ENCODE measurements at places on chromosomes 1 and 21.
A peak's percentile ranks its signal among the peaks of the same experiment; 100 is the strongest.

DNA sequence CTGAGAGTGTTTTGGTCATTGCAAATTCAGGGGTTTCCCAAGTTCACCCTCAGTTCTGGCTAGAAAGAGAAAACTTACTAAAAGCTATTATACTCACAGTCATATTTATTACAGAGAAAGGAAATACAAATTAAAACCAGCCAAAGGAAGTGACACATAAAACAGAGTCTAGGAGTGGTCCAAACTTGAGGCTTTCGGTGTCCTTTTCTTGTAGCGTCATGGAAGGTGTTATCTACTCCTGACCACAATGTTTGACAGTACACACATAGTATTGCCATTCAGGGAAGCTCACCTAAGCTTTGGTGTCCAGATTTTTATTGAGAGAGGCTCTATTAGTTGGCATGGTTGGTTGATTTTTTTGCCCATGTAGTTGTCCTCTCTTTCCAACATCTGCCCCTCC is 59.0 kb downstream of the SLC35A3 start:
- DNase-seq, result no peak

GRCh38 chr1:100719490-100719889 is at the start of gene VCAM1:
Gene VCAM1 (plus strand): TSS chr1:100719742. CDS start chr1:100719861, 119 bp downstream.
- no peak for DNase-seq

DNA sequence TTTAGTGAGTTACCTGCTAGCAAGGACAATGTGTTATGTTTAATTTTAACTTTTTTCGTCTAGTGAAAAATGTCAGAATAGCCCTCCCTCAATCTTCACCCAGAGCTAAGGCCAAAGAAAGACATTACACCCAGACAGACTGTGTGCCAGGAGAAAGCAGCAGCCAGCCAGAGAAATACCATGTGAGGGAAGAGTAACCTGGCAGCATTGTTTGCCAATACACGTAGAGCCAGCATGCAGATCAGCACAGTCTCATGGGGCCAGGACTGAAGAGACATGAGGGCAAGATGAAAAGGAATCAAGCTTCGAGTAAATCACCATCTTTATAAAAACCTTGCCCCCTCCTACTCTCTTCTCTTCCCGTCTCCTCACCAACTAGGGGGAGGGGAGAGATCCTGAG is 88.5 kb upstream of the ADAR start:
- DNase-seq, result no peak

DNA sequence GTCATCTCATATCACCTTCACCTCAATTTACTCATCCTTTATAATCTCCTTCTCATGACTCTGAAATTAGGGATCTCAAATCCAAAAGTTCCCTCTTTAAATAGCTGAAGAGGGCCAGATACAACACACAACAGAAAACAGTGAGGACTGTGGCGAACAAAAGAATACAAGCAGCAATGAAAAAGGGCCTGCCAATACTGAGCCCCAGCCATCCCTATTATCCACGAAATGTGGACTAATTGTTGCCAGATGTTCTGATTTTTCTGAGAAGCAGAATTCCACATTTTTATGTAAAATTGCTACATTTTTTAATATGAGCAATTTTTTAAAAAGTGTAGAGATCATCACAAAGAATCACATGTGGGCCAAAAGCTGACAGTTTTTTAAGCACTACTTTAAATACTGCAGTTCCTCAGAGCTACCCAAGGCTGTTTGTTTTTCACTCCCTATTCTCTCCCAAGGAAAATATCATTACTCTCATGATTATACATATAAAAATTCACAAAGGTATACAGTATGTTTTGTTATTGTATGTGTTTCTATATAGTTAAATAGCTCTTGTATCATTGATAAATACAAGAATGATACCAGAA is 90.0 kb downstream of the ASH1L start:
- DNase-seq, result no peak

GRCh38 chr1:47577303-47578025 is 139.6 kb downstream of the FOXD2 start:
- no peak for DNase-seq

DNA sequence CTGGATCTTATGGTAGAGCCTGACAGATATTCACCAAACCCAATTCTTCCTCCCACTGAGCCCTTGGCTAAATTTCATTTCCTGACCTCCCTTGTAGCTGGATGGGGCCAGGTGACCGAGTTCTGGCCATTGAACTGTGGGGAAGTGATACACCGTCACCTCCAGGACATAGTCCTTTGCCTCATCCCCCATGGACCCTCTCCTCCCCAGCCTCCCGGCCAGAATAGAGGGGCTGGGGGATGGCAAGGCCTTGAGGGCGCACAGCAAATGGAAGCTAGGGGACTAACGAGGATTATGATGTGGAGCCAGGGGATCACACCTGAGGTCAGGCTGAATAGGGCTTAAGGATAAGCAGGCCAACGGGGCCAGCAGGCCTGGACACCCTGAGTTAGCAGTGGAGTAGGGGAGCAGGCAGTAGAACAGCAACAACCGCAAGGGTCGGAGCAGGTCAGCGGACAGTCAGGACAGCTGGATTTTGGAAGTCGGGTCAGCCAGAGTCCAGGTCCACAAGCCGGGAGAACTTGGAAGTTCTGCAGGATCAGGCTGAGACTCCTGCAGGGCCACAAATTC is 15.0 kb downstream of the BATF3 start:
- no peak for DNase-seq

DNA sequence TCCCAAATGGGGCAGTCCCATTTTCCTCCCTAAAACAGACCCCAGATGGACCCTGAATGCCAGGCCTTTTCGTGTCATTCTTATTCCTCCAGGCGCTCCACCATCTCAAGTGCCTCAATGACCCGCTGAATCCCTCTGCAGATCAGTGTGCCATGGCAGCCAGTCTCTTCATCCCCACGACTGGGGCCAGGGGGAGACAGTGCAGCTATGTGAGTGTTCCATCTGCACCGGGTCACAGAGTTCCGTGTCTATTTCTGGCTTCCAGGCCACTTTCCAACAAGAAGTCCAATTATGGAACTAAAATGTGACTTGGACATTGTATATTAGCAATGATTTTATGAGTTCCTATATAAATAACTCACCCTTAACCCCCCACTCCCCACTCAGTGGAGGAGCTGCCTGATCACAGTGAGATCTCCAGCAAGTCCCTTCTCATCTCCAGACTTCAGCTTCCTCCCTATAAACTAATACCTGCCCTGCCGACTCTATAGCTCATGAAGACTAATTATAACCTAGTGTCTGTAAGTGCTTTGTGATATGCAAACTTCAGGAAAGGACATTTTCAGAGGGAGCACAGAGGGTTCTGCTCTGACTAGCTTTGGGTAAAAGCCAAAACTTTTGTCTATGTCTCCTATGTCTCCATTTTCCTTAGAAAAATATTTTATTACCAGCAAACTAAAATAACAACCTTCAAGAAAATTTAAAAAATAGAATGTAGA is 56.3 kb upstream of the NFASC start:
- no peak for DNase-seq

DNA sequence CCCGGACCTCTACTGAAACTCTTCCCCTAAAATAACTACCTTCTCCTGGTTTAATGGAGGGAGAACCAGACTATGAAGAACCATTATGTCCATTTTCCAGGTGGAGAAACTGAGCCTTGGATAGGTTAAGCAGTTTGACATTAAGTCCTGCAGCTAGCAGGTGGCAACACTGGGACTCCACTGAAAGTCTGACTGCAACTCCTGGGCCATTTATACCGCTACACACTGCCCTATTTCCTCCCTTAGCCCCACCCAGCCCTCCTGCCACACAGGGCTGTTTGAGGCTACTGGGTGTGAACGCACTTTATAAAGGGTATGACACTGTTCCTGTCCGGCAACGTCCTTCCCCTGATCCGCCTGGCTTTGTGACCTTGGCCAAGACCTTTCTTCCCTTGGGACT is 511 bp upstream of the INPP5B start:
- DNase-seq, result peak; percentile 49

- DNase-seq, result no peak
Observed at GRCh38 chr1:59431566-59432294, 134.8 kb downstream of the FGGY start.

DNA sequence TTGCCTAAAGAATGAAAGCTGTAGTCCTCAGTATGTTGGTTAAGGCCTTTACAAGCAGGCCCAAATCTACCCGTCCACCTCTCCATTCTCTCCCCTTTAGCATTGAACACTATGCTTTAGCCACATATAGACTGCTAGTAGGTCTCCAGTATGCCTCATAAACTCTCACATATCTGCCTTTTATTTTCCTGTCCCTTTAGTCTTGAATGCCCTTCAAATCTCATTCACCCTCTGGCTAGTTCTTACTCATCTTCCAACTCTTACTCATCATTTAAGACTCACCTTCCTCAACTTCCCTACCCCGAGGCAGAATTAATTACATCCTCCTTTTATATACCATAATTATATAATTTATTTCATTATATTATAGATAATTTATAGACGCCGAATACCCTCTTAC is 78.7 kb upstream of the TSPAN2 start:
- no peak for DNase-seq

DNA sequence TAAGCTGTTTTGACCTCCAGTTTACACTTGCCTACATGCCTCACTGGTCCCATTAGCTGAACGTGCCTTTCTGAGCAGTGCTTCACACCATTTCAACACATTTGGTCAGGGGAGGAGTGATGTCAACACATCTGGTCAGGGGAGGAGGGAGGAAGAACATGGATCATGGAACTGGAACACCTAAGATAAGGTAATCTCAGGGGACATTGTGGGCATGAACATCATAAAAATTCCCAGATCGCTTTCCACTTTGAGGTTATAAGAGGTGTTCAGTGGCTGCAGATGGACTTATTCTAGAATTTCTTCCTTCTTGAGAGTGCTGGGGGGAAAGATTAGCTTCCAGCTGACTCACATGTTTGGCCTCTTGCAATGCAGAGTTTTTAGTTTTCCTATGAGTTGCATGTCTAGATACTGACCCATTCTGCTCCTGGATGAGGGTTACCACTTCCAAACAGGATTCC is 2.0 kb downstream of the QSOX1 start:
- DNase-seq, result no peak

DNA sequence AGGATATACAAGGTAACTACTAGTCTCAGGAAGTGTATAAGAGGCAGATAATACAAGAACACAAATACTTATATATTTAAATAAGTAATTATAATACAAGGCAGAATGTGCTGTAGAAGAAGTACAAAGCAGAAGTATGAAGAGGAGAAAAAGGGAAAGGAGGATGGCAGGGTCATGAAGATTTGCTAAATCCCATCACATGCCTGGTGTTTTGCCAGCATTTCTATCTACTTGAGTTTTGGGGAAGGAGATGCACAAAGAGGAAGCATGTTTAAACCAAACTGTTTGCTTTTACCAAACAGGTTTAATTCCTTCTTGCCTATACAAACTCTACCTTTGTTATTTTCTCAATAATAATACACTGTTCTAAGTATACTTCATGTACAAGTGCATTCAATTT is 60.9 kb upstream of the PODN start:
- DNase-seq, result no peak

- DNase-seq, result peak; percentile 9
Observed at GRCh38 chr1:150106341-150106740, 38.8 kb downstream of the VPS45 start.

GRCh38 chr1:10068605-10069294 is 36.0 kb downstream of the UBE4B start:
- DNase-seq, result no peak

GRCh38 chr1:235270625-235271024 is 57.4 kb downstream of the ARID4B start:
- DNase-seq, result peak; percentile 54

GRCh38 chr1:94101613-94102525 is 19.1 kb downstream of the ABCA4 start:
- DNase-seq, result no peak

DNA sequence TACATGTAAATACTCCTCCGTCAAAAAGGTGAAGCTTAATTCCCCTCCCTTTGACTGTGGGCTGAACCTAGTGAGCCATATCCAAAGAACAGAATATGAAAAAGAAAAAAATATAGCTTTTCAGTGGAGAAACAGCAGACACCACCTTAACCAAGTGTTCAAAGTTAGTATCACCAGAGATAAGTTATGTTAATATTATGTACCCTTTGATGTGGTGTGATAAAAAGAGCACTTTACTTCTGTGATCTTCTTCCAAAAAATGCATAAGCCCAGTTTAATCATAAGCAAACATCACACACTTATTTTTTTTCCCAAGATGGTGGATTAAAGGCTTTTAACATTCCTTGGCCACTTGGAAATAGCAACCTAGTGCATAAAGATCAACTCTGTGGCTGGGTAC is 79.4 kb downstream of the SEC16B start:
- DNase-seq, result no peak

DNA sequence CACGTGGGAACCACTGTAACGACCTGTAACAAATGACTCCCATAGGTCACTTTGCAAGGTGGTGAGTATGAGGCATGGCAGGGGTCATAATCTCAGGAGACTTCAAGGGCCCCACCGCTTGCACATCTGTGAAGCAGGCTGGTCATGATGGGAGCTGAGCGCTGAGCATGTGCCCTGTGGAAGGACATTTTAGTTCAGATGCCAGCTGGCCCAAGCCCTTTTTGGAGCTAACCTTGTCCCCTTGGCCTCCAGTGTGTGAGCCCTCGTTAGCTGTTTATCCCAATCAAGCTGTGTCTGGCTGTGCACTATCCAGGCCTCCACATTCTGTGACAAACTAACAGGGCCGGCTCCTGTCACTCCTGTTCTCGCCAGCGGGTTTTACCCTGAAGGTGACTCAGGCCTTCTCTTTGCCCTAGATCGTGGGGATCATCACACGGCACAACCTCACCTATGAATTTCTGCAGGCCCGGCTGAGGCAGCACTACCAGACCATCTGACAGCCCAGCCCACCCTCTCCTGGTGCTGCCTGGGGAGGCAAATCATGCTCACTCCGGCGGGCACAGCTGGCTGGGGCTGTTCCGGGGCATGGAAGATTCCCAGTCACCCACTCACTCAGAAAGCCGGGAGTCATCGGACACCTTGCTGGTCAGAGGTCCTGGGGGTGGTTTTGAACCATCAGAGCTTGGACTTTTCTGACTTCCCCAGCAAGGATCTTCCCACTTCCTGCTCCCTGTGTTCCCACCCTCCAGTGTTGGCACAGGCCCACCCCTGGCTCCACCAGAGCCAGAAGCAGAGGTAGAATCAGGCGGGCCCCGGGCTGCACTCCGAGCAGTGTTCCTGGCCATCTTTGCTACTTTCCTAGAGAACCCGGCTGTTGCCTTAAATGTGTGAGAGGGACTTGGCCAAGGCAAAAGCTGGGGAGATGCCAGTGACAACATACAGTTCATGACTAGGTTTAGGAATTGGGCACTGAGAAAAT is 7.6 kb downstream of the NPPA start:
- no peak for DNase-seq

DNA sequence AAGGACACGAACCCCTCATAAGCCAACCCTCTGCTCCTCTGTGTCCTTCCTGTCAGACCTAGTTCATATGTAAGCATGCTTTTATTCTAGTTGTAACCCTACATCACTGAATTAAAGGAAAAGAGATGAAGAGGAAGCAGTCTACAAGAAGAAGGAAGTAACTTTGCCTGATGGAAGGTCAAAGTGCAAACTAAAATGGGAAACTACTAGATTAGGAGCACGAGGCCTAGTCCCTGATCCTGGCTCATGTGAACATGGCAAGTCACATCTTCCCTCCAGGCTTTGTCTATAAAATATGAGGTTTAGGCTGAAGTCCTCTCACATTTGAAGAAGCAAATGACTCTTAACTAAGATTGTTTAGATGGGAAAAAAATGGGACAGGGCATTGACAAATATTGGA is 13.2 kb downstream of the ZMYND12 start:
- no peak for DNase-seq

GRCh38 chr1:202679406-202680177 is 30.7 kb downstream of the SYT2 start:
- DNase-seq, result no peak

GRCh38 chr1:182723200-182723599 is 38.8 kb upstream of the RGS8 start:
- DNase-seq, result no peak
